ENCODE measurements at places on chromosomes 1 and 21.

- peak; percentile 56 for DNase-seq
These were observed 2.3 kb downstream of the PAX7 start for GRCh38 chr1:18632783-18633421.

- no peak for DNase-seq
These were observed 141.3 kb downstream of the SPATA46 start for GRCh38 chr1:162235241-162235800.

DNA sequence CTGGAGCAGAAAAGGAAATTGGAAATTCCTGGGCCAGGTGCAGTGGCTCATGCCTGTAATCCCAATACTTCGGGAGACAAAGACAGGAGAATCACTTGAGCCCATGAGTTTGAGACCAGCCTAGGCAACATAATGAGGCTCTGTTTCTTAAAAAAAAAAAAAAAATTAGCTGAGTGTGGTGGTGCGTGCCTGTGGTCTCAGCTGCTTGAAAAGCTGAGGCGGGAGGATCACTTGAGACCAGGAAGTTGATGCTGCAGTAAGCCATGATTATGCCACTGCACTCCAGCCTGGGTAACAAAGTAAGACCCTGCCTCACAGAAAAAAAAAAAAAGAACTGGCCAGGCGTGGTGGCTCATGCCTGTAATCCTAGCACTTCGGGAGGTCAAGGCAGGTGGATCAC is 56.7 kb downstream of the SRSF11 start:
- no peak for DNase-seq

DNA sequence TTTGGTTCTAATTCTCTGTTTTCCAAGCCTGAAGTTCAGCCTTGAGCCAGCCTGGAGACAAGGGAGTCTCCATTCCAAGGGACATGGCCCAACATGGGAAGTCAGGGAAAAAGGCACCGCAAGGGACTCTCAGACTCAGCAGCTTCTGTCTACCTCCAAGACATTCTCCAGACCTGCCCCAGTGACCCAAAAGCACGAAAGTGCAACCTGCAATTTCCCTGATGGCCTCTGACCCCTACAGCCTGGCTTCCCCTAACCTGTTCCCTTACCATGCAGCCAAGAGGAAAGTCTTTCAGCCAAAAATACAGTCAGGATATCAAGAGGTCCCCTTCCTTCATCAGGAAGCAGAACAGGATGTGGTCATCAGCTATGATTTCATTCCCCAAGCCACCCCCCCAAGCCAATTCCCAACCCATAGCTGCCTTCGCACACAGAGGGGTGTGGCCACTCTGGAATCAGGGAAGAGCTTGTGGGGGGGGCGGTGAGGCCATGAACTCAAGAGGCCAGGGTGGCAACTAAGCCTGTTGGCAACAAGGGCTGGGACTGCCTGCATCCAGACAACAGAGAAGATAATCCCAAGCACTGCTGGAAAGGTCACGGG is 59.2 kb downstream of the TIAM1 start:
- peak; percentile 61 for DNase-seq

- DNase-seq = no peak
These were observed 219.0 kb upstream of the POU3F1 start for GRCh38 chr1:38265293-38266196.

- no peak for DNase-seq
These were observed 11.4 kb downstream of the SDE2 start for GRCh38 chr1:225987491-225988316.

DNA sequence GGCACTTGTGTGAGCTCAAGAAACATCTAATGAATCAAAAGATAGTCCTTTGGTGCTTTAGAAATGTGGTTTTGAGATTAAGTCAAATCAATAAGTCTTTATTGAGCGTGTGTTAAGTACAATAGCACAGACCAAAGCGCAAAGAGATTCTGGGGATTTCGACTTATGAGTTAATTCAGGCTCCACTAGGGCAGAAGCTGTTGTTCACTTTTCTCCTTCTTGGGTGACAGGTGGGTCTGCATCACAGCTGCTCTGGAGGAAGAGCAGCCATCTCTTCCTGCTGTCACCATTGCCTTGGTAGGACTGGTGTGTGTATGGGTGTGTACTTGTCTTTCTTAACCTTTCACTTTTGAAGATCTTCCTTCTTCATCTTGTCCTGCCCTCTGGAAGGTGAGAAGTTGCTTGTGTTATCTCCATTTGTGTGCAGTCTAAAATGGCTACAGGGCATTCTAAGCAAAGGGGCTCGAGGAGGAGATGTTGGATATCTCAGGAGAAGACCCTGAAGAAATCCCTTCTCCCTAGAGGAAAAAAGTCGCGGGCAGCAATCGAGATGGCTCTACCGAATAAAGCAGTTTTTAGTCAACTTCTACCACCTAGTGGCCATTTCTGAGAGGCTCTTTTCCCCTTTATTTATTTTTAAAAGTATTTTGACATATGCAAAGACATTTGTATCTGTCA is 22.9 kb upstream of the DISC1 start:
- DNase-seq = peak; percentile 37

DNA sequence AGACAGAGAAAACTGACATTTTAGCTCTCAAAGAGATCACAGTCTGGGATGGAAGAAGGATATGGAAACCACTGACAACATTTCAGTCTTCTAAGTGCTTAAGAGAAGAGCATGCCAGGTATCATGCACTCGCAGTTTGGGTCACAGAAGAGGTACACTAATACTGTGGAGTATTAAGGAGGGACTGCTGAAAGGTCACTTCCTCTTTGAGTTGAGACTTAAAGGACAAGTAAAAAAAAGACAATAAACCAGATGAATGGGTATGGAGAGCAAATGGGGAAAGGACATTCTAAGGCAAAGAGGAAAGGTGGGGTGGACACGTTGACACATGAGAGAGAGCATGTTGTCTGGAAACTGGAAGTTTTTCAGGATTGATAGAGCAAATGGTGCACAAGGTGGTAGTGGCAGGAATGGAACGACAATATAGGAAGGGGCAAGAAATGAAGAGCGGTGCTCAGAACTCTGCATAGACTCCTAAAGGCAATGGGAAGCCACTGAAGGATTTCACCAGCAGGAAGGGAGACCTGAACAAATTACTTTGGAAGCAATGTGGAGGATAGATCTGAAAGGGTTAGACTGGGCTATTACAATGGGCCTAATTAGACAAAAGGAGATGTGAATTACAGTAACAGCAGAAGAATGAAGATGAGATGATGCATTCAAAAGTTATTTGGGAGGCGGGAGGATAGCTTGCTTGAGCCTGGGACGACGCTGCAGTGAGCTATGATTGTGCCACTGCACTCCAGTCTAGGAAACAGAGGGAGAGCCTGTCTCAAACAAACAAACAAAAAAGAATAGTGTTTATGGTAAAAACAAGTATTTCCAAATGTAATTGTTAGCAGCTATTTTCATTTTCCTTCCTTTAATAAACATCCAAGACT is 11.1 kb downstream of the DIPK1A start:
- no peak for DNase-seq

DNA sequence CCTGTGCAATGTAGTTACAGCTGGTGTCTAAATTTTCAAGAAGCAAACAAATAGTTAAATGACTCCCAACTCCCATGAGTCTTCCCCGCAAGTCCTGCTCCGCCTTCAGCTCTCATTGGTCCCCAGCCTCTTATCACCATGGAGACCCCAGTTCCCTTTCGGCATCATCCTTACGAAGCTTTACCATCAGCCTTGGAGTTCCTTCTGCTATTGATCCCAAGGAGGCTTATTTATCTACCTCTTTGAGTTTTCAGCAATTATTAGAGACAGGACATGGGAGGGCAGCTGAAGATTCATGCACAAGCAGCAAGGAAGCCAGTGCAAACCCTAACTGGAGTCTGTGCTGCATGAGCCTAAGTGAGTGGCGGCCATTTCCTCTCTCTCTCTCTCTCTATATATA is 12.3 kb downstream of the KCNA2 start:
- DNase-seq = no peak

GRCh38 chr1:115295904-115296696 is 41.9 kb downstream of the NGF start:
- no peak for DNase-seq

GRCh38 chr21:38148046-38148445 is 108.7 kb upstream of the KCNJ15 start:
- no peak for DNase-seq

GRCh38 chr1:229128066-229128608 is 142.8 kb upstream of the RAB4A start:
- DNase-seq = no peak

GRCh38 chr1:54498383-54499096 is 49.5 kb upstream of the ACOT11 start:
- DNase-seq = no peak

- no peak for DNase-seq
These were observed 19.1 kb downstream of the RUNX3 start for GRCh38 chr1:24910751-24911650.

DNA sequence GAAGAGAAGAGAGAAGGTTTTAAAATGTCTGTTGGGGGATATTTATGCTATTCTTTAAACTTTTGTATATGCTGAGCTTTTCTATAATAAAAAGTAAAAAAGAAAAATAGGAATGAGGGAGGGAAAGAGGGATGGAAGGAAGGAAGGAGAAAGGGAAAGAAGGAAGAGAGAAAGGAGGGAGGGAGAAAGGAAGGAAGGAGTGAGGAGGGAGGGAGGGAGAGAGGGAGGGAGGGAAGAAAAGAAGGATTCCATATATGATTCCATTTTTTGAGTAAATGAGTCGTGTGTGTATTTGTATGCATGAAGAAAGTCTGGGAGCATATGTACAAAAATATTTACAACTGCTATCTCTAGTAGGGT is 120.9 kb upstream of the ZBTB40 start:
- DNase-seq = no peak

GRCh38 chr1:205488074-205488723 is 16.3 kb upstream of the CDK18 start:
- DNase-seq = peak; percentile 82

DNA sequence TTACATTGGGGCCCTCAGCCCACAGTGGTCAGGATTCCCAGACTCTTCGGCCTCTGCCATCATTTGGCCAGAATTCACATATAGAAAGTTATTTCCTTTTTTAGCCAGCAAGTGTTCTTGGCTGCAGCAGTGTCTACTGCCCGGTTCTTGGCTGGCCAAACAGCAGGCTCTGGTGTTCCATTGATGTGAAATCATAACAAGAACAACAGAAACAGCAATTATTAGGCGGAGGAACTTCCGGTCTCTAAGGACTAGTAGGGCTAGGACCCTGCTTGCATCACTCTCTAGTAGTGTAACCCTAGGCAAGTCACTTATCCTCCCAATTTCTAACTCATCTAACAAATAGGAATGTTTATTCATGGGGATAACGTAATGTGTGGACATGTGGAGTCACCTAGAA is 8.7 kb upstream of the GJA5 start:
- DNase-seq = no peak

GRCh38 chr21:38863843-38864363 is 58.2 kb downstream of the ETS2 start:
- DNase-seq = no peak

DNA sequence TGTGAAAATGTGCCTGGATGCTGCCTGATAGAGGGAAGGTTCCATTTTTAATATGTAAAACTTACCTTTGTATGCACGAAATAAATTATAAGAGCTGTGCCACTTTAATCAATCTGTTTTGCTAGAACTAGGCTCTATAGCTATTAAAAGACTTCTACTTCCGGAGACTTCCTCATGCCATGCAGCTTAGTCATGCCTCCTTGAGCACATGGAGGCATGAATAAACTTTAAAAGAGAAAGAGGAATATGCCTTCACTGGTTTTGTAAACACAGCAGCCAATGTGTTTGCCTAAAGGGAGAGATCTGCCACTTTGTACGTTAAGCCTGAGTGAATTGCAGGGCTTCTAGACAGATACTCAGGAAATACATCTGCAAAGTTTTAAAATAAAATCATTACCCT is 604.6 kb downstream of the LRRIQ3 start:
- peak; percentile 18 for DNase-seq

- no peak for DNase-seq
These were observed 8.4 kb downstream of the CLEC20A start for GRCh38 chr1:178488393-178488792.

DNA sequence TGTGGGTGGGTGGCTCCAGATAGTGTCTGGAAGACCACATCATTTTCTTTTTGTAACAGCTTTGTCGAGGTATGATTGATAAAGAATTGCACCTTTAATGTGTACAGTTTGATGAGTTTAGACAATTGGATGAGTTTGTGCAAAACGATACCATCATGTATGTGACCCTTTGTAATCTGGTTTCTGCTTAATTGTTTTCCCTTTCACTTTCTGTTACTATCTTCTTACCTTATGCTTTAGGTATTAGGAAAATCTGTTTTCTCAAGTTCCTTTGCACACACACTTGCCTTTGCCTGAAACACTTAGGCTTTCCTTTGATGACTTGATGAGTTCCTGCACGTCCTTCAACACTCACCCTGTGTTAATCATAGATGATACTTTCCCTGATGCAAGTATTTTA is 6.8 kb downstream of the OR10Z1 start:
- no peak for DNase-seq

GRCh38 chr1:223203694-223204093 is 60.6 kb upstream of the TLR5 start:
- no peak for DNase-seq

- peak; percentile 5 for DNase-seq
These were observed 477.9 kb downstream of the LMO4 start for GRCh38 chr1:87806379-87807094.

Measured in ELF-1 (cell line).